Stimulated activated CD8-positive, alpha-beta memory T cell treated with anti-CD3 and anti-CD28 coated beads, Interleukin-12 subunit alpha, Interleukin-12 subunit beta, amount 100 ng/mL, for 1 hour (primary cell): ENCODE measurements at places on chromosomes 4 and X.

DNA sequence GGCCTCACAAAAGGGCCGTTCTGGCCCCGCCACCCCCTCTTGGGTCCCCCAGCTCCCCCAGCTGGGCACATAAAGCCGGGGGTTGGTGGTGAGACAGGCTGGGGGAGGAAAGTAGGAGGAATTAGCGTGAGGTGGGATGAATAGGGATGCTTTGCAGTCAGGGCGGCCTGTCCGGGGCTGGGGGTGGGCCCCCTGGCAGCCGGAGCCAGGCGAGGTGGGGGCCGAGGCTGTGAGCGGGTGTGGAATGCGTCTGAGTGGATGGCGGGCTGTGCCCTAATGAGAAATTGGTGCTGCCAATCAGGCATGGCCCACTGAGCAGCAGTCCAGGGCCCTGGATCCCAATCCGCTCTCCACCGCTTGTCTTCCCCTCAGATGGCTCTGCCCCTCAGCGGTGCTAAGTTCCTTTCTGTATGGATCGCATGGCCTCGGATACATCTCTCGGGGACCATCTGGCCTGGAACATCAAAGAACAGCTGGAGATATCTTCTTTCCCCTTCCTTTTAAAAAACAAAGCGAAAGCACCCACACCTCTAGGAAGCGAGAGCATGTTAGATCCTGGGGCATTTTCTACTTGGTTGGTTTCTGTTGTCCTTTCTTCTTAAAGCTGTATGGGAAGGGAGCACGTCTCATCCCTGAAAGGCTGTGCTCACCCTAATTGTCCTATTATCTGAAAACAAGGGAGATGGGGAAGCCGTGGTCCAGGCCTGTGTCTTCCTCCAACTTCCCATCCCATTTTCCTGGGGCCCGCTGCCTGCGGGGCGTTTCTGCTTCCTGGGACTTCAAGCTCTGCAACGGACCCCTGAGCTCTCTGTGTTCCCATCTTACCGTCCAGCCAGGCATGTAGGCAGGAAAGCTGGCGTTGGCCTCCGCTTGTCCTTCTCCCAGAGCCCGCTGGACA, 106.9 kb downstream of the SORCS2 start:
- DNase-seq = no peak

DNA sequence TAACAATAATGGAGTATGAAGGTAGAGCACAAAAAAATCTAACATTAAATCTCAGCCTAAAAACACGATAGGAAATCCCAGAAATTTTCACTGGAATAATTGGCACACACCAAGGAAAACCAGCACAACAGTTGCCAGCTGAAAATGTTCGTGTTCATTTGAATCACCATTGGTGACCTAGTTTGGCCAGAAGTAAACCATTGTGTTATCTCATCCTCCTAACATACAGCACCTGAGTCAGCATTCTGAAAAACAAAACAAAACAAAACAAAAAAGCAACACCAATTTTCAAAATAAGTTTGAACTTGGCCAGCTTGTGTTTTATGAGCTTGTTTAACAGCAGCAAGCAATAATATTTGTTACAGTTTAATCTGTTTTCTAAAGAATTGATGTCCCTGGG, 41.1 kb downstream of the UCHL1 start:
- no peak for DNase-seq

DNA sequence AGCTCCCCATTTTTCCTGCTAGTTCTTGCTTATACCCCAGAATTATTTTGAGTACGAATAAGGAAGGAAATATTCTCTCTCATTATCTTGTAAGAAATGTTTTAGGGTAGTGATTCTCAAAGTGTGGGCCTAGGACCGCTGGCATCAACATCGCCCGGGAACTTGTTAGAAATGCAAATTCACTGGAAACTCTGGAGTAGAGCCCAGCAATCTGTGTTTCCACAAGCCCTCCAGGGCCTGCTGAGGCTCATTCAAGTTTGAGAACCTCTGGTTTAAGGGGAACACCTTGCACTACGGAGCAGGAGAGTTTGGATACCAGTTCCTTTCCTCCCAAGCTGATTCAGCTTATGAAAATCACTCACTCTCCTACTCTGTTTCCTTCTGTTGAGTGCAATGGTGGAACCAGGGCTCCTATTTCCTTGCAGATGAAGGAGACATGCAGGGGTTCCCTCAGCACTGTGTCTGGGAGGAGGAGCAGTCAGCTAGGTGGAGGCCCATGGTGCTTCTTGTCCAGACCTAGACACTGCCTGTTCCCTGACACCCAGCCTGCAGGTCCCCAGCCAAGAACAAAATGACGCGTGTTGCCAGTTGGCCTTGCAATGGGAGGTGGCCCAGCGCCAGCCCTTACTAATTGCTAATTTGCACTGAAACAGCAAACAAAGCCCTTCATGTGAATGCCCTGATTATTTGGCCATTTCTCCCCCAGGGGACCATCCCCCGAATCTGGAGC, 68.5 kb downstream of the CYTL1 start:
- no peak for DNase-seq

DNA sequence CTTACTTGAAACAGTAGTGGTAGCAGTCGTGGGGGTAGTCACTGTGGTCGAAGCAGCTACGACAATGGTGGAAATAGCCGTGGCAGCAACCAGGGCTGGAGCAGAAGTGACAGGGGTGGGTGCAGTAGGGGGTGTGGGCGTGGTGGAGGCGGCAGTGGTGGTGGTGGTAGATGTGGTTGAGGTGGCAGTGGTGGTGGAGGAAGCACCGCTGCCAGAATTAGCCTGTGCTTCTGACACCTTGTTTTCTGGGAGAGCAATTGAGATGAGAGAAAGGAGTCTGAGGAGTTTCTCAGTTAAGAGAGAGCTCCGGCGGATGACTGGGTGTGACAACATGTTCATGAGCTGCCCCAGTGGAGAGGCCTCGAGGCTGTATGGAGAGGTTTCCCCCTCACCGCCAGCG, 113.5 kb upstream of the HSD17B10 start:
- DNase-seq = no peak

DNA sequence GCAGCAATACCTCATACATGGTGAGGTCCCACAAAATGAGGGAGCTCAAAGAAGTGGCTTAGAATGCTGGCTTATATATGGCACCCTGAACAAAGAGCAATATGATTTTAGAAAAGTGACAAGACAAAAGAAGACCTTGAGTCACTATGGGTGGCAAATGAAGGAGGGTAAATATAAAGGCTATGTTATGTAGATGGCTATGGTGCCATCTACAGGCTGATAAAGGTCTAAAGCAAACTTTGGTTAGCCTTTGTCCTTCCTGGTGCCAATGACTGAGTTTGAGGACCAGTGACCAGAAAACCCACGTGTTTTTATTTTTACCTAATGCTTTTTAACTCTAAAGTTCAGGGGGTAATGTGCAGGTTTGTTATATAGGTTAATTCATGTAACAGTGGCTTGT, 151.8 kb downstream of the CCNG2 start:
- no peak for DNase-seq

DNA sequence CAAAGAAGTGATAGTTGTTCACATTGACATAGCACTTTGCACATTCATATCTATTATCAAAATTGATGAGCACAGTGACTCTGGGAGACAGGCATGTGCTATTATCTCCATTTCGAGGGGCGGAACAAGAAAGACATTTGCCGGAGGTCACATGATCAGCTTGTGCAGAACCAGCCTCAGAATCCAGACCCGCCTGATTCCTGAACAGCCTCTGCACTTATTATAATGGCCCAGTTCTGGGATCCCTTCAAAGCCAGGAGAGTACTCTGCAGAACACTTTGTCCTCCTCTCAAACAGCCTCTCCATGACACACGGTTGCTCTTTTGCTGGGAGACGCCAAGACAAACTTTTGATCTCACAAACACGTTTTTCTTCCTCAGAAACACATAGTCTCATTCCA, 48.4 kb downstream of the RWDD4 start:
- DNase-seq = no peak

DNA sequence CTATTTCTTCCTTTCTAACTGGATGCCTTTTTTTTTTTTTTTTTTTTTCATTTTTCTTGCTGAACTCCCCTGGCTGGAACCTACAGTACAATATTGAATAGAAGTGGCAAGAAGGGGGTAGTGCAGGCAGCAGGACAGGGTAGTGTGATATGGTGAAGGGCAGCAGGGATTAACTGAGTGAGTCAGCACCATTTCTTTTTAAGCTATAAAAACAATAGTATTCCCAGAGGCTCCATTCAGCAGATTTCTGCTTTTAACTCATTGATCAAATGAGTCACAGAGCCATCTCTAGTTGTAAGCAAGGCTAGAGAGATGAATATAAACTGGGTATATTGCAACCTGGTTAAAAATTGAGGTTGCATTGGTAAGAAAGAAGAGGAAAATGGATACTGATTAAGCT, 53.6 kb upstream of the SETD7 start:
- no peak for DNase-seq

- no peak for DNase-seq
Observed at GRCh38 chrX:24333371-24333770, 19.5 kb upstream of the SUPT20HL2 start.

DNA sequence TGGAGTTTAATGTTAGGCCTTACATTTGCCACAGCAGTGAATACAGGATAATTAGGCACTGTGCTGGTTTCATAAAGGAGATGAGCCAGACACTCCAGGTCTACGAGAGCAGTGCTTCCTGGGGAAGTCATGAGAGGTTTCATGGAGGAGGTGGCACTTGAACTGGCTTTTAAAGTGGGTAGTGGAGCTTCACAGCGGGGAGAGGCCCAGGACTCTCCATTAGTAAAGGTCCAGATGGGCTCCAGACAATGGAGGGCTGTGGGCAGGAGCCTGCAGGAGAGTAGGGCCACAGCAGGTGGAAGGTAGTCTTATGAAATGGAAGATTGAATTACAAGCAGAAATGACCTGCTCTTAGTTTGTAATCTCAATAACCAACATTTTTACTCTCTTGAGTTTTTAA, 29.0 kb downstream of the CLDN22 start:
- DNase-seq = no peak

GRCh38 chrX:68443155-68443868, 10.0 kb upstream of the OPHN1 start:
- DNase-seq = no peak

GRCh38 chr4:72555377-72555831, 13.6 kb downstream of the ADAMTS3 start:
- DNase-seq = no peak

- no peak for DNase-seq
Observed at GRCh38 chr4:98838977-98839618, 89.8 kb downstream of the EIF4E start.

DNA sequence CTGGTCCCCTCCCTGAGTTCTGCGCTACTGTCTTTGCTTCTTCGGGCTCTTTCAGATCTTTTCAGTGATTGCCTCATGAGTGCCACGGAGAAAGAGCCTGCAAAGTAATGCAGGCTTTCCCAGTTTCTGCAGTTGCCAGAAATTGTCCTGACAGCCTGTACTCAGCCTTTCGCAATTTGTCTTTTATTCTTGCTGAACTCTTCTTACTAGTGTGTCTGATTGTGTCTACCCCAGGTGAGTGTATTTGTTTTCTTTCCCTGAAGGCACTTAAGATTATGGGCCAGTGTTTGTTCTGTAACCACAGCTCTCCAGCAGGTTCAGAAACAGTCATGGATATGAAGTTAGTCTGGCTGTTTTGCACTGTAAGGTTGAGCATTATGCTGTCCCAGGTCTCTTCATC, 47.1 kb downstream of the FAM193A start:
- DNase-seq = no peak

DNA sequence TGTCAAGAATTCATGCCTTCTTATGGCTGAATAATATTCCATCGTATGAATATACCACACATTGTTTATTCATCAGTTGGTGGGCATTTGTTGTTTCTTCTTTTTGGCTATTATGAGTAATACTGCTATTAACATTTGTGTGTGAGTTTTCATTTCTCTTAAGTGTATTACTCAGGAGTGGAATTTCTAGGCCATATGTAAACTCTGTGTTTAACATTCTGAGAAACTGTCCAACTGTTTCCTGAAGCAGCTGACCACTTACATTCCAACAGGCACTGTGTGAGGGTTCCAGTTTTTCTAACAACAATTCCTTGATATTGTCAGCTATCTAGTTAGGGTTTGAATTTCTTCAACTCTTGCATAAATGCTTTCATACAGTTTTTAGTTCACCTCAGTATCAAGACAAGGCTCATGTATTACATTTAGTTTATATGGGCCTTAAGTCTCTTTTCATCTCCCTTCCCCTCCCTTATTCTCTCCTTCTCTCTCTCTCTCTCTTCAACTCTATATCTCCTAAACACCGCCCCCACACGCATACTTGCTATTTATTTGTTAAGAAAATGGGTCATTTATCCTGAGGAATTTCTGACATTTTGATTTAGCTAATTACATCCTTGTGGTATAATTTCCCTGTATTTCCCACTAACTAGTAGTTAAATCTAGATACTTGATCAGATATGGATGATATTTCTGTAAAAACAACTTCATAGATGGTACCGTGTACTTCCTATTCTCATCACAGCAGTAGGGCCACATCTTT, 77.4 kb downstream of the WDR19 start:
- DNase-seq = no peak

DNA sequence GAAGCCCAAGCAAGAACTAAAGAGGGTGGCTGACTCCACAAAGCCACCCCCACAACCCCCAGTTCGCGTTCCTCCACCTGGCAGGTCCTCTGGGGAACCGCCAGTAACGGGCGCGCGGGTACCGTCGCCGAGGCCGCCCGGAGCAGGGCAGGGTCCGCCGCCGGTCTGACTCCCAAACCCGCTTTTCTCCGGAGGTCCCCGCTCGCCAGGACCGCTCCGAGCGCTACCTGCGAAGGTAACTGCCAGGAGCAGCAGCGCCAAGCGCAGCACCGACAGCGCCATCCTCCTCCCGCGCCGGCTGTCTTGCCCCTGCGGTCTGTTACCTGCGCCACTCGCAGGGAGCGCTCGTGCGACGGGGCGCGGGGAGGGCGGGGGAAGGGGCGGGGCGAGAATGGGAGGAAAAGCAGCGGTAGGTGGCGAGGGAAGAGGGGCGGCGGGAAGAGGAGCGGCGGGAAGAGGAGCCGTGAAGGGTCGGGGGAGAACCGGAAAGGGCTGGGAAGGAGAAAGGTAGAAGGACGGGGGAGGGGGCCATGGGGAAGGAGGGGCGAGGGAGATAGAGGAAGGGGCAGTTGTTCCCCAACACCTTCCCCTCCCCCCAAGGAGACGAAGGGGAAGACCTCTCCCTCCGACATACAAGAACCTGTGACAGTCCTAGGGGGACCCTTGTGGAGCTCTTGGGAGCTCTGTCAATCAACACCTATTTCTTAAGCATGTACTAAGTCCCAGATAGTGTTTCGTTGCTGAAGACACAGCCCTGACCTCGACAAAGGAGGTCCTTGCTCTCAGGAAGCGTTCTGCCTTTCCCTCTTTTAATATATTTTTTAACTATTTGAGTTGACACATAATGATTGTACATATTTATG, at the start of gene SPINK2:
Gene SPINK2, minus strand, starts transcription at position 321 of the 863 bp plus-strand sequence. Its CDS starts 39 bp downstream, at position 282.
- DNase-seq = peak; percentile 36

GRCh38 chr4:3013839-3014350, 50.5 kb downstream of the GRK4 start:
- no peak for DNase-seq

DNA sequence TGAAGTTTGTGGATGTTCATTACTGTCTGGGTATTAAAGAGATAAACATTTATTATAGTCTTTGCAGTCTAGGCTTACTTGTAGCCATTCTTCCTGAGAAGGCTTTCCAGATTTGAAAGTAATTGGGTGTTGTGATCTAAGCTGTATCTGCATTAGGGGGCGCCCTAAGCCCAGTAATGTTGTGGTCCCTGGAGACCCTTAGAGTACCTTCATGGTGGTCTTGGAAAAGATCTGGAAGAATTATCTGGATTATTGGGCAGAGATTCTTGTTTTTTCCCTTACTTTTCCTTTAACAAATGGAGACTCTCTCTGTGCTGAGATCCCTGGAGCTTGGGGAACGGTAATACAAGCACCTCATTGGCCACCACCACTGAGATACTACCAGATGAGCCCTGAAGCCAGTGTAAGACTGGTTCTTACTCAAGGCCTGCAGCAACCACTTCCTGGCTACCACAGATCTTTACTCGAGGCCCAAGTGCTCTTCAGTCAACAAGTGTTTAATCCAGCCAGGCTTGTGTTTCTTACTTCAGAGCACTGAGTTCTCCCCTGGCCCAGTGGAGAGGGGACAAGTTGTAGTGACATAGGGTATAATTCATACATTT, 63.1 kb downstream of the RTL3 start:
- no peak for DNase-seq
